Muscle of leg (tissue), 16 donors: ENCODE measurements at places on chromosomes 11 and 22. TPM values are rescaled to one million over a fixed set of nuclear protein-coding genes. Genes with fewer than 3 reads are reported as not detected.

GRCh38 chr22:23825246-23825905, 13.4 kb downstream of the DERL3 start:
- H3K27ac ChIP-seq = no peak overlapping the region
- H3K4me3 ChIP-seq = no peak overlapping the region
- H3K27me3 ChIP-seq = no peaks in the 10 kb centered on the region

DNA sequence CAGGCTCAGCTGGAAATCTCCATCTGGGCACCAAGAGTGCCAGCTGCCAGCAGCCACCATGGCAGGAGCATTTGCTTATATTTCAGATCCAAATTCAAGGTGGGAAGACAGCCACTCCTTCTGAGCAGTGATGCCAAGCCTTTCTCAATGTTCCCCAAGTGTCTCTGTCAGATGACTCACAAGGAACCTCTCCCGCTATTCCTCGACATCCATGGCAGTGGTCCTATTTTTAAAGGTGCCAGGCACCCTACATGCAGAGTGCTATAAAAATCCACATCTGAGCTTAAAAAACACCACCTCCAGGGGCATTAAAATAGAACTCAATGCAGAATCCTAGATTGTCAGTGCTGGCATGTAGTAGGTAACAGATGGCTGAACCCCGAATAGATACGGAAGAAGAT, 112.1 kb downstream of the SLC1A2 start:
- DNase-seq = no peak
- H3K36me3 ChIP-seq = no peaks in the 10 kb centered on the region
- no peak overlapping the region for H3K27ac ChIP-seq
- H3K4me1 ChIP-seq = peaks cover 11% of the 10 kb centered on the region

- no peak for DNase-seq
- H3K4me1 ChIP-seq = peaks cover 30% of the 10 kb centered on the region
- H3K36me3 ChIP-seq = no peaks in the 10 kb centered on the region
- H3K27ac ChIP-seq = no peak overlapping the region
- H3K27me3 ChIP-seq = peaks cover 2% of the 10 kb centered on the region
- no peak overlapping the region for H3K4me3 ChIP-seq
Measured at GRCh38 chr11:1072821-1073231, 1.8 kb upstream of the MUC2 start.

DNA sequence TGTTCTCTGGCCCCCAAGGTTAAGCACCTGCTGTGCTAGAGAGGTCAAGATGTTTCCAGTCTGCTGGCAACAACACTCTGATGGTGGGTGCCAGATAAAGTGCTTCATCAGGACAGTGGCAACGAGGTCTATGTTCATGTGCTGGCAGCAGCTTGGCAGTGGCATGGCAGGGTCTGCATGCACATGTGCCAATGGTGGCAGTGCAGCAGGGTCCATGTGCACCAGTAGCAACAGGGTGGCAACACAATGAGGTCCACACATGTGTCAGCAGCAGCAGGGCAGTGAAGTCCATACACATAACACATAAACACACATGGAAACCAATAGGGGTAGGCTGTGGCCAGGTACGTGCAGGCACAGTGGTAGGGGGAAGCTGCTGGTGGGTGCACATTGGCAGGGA, 48.4 kb upstream of the FAR1 start:
- no peaks in the 10 kb centered on the region for H3K36me3 ChIP-seq
- no peaks in the 10 kb centered on the region for H3K27me3 ChIP-seq
- no peak overlapping the region for H3K27ac ChIP-seq
- H3K4me3 ChIP-seq = no peak overlapping the region
- no peaks in the 10 kb centered on the region for H3K4me1 ChIP-seq

DNA sequence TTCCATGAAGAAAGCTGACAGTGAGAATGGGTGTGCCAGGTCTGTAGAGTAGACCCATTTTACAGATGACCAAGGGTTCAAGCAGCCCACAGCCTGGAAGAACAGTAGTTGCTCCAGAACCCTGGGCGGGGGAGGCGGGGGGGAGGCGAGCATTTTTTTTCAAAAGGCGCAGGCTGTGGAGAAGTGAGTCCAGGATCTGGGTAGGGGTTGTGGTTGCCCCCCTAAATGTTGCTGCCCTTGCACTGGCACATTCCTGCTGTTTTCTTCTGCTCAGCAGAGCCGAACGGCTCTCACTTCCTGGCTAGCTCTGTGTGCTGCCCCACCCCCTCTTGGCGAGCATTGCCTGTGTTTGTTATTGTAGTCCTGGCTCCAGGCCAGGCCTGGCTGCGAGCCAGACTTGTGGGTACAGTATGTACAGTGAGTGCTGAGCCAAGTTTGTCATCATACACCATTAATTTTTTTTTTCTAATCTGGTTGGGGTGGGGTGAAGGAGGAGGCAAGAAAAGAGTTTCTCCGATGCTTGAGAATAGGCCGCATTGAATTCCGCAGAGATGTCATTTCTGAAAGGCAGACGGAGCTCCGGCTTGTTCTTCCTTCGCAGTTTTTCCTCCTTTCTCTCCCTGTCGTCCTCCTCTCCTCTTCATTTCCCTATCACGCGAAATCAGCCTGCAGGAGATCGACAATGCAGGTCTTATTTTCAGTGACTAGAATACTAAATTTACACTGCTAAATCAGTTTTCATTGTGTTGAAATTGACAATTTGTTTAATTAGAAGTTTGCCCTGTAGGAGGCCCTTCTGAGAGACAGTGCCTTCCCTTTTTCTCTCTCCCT, 100.5 kb downstream of the ZBTB16 start:
- peak overlapping the region; percentile 94 for H3K27ac ChIP-seq
- DNase-seq = peak; percentile 99
- H3K36me3 ChIP-seq = no peaks in the 10 kb centered on the region
- peaks cover 71% of the 10 kb centered on the region for H3K4me1 ChIP-seq
- no peak overlapping the region for H3K4me3 ChIP-seq

- H3K36me3 ChIP-seq = no peaks in the 10 kb centered on the region
- H3K4me1 ChIP-seq = peaks cover 49% of the 10 kb centered on the region
- H3K27ac ChIP-seq = no peak overlapping the region
- no peak for DNase-seq
Measured at GRCh38 chr11:64410404-64410734, 51.4 kb downstream of the RPS6KA4 start.

GRCh38 chr11:123174196-123175183, 20.6 kb downstream of the CLMP start:
- peak; percentile 93 for DNase-seq
- H3K4me3 ChIP-seq = no peak overlapping the region
- no peaks in the 10 kb centered on the region for H3K36me3 ChIP-seq

GRCh38 chr11:114401311-114401710, 845 bp downstream of the RBM7 start:
- peak overlapping the region; percentile 99 for H3K27ac ChIP-seq
- peak; percentile 46 for DNase-seq
- H3K36me3 ChIP-seq = peaks cover 7% of the 10 kb centered on the region
- peak overlapping the region; percentile 92 for H3K4me3 ChIP-seq
- H3K4me1 ChIP-seq = peaks cover 2% of the 10 kb centered on the region

- H3K36me3 ChIP-seq = no peaks in the 10 kb centered on the region
- H3K4me3 ChIP-seq = no peak overlapping the region
- DNase-seq = no peak
- peaks cover 17% of the 10 kb centered on the region for H3K4me1 ChIP-seq
Measured at GRCh38 chr22:18073467-18073866, 4.3 kb upstream of the PEX26 start.

- no peak overlapping the region for H3K4me3 ChIP-seq
- no peak overlapping the region for H3K27ac ChIP-seq
- no peaks in the 10 kb centered on the region for H3K36me3 ChIP-seq
- H3K4me1 ChIP-seq = peaks cover 4% of the 10 kb centered on the region
Measured at GRCh38 chr11:83299681-83300080, 13.5 kb upstream of the CCDC90B start.

DNA sequence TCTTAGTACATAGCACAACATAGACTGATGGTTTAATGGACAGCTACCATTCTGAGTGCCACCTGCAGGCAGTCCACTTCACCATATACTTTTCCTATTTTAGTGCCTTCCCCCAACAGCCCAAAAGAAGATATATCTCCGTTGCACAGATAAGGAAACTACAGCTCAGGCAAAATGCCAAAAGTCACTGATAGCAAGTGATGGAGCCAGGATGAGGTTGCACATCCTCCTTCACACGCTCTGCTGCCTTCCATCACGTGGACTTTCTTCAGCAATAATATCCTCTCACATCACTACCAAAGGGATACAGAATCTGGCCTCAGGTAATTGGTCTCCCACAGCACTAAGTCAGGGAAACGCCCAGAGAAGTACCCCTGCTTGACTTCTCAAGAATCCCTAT, 7.5 kb downstream of the TCF20 start:
- H3K27ac ChIP-seq = no peak overlapping the region
- no peaks in the 10 kb centered on the region for H3K4me1 ChIP-seq
- no peaks in the 10 kb centered on the region for H3K27me3 ChIP-seq
- H3K36me3 ChIP-seq = no peaks in the 10 kb centered on the region
- DNase-seq = no peak
- H3K4me3 ChIP-seq = no peak overlapping the region

GRCh38 chr11:71068963-71069362, 183.4 kb downstream of the SHANK2 start:
- peaks cover 11% of the 10 kb centered on the region for H3K27me3 ChIP-seq
- no peak overlapping the region for H3K27ac ChIP-seq
- DNase-seq = no peak
- no peaks in the 10 kb centered on the region for H3K4me1 ChIP-seq

DNA sequence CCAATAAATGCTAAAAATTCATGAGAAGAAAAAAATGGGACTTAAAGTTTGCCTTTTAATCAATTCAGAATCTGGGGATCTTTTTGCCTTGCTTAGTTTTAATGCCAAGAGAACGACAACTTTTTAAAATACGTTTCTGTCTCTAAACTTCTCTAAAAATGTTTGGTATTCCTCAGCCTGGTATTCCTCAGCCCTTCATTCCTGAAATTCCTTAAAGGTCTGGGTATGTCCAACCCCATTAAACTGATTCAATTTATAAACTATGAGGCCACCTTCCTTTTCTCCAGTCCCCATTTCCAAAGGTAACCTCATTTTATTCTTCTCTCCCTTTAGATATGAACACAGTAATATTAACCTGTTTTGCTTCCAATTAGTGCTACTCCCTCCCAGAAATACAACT, 16.6 kb downstream of the POLA2 start:
- H3K4me1 ChIP-seq = peaks cover 25% of the 10 kb centered on the region
- H3K27ac ChIP-seq = peak overlapping the region; percentile 37
- no peak for DNase-seq
- H3K36me3 ChIP-seq = peaks cover 42% of the 10 kb centered on the region
- H3K27me3 ChIP-seq = no peaks in the 10 kb centered on the region

The MMP7 gene
- not detected for polyA plus RNA-seq

The ST13 gene
- 401 TPM for polyA plus RNA-seq

The CD3G gene
- polyA plus RNA-seq = 0.37 TPM

The HNRNPUL2 gene
- 54.3 TPM for polyA plus RNA-seq

The TRPC6 gene
- polyA plus RNA-seq = 11.3 TPM

The AIFM3 gene
- polyA plus RNA-seq = 0.37 TPM

The NLRP10 gene
- polyA plus RNA-seq = not detected

The INS gene
- not detected for polyA plus RNA-seq
